ENCODE measurements at places on chromosomes 6 and 20.

- DNase-seq, result no peak
Observed at GRCh38 chr20:44721785-44722054, 6.6 kb downstream of the CCN5 start.

- DNase-seq, result no peak
Observed at GRCh38 chr6:135008072-135008940, 46.3 kb downstream of the HBS1L start.

- no peak for DNase-seq
Observed at GRCh38 chr20:58544891-58545290, 29.7 kb upstream of the APCDD1L start.

- no peak for DNase-seq
Observed at GRCh38 chr6:68182386-68182785, 452.7 kb upstream of the ADGRB3 start.

GRCh38 chr6:140427842-140428241 lies 1053.4 kb upstream of the CITED2 start:
- DNase-seq, result no peak

- no peak for DNase-seq
Observed at GRCh38 chr6:3009930-3010329, 10.2 kb downstream of the NQO2 start.

All from anterior cingulate cortex (tissue), 58 donors.